SJCRH30 (cell line): ENCODE measurements at places on chromosomes 4 and X. TPM values are rescaled to one million over a fixed set of nuclear protein-coding genes. Genes with fewer than 3 reads are reported as not detected.

GRCh38 chrX:19991350-19991718, 473 bp upstream of the BCLAF3 start:
- no peak for DNase-seq

DNA sequence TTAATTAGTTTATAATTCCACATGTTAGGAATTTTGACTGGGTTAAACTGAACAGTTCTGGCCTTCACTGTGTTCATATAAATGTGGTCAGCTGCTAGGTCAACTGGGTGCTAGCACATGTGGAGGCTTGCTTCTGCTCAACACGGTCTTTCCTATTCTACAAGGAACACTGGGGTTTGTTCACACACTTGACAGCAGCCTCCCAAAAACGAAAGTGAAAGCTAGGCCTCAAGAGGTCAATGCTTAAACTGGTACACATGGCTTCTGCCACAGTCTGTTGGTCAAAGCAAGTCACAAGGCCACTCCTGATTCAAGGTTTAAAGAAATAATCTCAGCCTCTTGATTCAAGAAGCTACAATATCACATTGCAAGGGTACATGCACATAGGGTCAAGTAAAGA, 126.5 kb downstream of the QDPR start:
- DNase-seq, result peak; percentile 20

DNA sequence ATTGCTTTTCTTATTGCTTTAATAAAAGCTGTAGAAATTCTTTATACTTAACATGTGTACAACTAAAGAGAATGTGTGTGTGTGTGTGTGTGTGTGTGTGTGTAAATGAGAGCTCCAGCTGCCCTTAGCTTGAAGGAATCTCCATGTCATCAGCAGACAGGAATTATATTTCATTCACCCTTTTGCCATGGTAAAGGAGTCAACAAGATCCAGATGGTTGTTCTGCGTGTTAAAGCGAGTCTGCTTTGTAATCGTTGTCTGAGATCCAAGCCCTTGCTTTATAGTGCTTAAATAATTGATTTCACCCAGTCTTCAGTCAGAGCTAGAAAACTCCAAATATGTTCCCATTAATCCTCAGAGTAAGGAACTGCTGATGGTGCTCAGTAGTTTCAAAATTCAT, 285.5 kb downstream of the PDGFC start:
- peak; percentile 76 for DNase-seq

- DNase-seq, result no peak
Observed at GRCh38 chr4:80221161-80221560, 23.9 kb downstream of the PRDM8 start.

DNA sequence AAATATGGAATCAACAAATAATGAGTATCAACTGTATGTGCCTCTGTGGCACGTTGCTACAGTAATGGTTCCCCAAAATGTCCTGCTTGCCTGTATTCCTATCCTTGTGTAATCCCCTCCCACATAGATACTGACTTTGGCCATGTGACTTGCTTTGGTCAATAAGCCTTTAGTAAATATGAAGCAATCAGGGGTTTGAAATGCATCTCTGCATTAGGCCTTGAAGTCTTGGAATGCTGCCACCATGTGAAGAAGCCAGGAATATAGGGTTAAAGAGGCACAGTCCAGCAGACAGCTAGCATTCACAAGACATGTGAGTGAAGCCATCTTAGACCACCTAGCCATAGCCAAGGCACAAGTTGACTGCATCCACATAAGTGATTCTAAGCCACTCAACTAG, 190.9 kb downstream of the GABRB1 start:
- no peak for DNase-seq

DNA sequence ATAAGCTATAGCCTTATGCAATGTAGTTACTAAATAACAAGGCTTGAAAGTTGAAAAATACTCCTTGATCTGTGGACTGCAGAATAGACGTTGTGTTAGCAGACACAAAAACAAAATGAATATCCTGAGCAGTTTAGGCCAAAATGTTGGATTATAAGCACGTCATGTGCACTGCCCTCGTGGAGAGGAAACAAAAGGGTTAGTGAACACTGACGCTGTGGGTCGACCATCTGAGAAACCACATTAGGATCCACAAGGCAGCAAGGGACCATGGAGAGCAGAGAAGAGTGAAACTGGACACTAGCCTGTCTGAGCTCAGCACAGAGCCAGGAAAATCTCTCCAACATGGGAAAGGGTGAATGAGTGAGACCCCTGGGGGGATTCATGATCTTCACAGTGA, 145.3 kb downstream of the DTHD1 start:
- no peak for DNase-seq

GRCh38 chr4:155800685-155801343, 42.0 kb downstream of the GUCY1B1 start:
- no peak for DNase-seq

GRCh38 chr4:23083391-23083790, 390.7 kb downstream of the GBA3 start:
- DNase-seq, result no peak

DNA sequence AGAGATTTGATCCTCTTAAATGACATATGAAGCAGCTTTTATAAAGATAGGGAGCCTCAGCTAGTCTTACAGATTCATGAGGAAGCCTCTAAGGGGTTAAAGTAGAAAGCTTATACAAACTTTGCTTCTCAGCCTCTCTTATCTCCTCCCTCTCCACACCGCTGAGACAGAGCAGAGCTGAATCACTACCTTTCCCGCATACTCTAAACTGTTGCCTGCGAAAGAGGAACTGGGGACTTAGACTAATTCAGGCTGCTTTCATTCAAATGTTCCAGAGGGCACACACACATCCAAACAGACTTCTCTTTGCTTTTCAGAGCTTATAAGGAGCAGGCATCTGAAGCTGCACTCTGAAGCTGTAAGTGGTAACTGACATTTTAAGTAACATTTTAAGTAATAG, at the start of gene SERTM2:
SERTM2 (plus strand) TSS at position 169 of the 400 bp plus-strand sequence. CDS start 7,213 bp downstream, outside the sequence.
- no peak for DNase-seq

DNA sequence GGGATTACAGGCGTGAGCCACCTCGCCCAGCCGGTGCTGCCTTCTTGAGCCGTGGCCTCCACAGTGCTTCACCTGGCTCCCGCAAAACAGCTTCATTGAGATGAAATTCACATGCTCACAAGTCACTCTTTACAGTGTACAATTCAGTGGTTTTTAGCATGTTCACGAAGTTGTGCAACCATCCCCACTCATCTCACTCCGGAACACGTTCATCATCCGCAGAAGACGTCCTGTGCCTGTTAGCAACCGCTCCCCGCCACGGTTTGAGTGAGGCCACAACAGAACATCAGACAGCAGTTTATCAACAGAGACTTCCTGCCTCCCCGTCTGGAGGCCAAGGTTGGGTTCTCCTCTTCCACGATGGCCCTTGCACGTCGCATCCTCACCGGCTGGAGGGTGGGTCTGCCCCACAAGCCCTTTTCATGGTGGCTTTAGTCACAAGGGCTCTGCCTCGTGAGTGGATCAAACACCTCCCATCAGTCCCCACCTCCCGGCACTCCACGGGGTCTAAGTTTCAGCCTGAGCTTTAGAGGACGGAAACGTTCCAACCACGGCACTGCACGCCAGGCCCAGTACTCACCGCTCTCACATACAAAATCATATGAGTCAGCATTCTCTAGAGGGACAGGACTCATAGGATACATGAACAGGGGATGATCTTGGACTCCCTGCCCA, 29.6 kb upstream of the SPON2 start:
- no peak for DNase-seq

DNA sequence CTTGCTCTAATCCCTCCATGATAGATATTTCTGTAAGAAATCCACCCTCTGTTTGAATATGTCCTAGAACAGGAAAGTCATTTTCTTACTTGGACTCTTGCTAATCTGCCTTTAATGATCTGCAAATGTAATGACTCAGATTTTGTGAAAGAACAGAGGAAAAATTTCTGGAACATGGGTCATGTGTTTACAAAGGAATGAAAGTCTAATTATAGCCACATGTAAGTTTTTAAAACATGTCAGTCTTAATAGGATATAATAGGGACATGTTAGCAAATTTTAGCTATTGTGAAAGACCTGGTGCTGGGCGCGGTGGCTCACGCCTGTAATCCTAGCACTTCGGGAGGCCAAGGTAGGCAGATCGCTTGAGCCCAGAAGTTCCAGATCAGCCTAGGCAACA, 47.6 kb downstream of the GRK4 start:
- DNase-seq, result no peak

- DNase-seq, result no peak
Observed at GRCh38 chrX:13827298-13828090, 10.6 kb upstream of the GPM6B start.

GRCh38 chr4:94221916-94222315, 14.3 kb downstream of the SMARCAD1 start:
- no peak for DNase-seq

DNA sequence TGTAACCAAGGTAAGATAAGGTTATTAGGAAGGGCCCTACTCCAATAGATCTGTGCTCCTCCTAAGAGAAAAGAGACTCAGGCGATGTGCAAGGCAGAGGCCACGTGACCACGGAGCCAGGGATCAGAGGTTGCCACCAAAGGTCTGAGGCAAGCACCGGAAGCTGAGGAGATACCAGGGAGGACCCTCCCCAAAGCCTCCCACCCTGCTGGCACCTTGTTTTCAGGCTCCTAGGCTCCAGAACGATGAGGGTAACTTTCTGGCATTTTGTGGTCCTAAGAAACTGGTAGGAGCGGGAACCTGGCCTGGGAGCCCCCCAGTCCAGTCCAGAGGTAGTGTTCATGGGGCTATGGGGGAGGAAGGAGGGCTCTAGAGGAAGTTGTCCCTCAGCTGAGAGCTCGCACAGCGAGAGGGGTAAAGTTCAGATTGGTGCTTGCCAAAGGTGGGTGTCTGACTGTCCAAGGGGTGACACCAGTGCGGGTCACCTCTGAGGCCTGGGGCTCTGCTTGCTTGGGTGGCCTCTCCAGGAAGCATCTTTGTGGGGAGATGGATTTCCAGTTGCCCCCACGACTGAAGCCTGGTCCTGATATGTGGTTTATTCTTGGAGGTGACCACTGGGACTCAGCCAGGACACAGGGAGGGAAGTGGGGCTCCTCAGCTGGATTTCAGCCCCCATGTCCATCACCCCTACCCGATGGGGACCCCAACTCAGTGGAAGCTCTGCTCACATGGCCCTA, 7.5 kb upstream of the LETM1 start:
- no peak for DNase-seq

GRCh38 chrX:47358387-47359065, 11.9 kb upstream of the ZNF157 start:
- DNase-seq, result no peak

- DNase-seq, result no peak
Observed at GRCh38 chr4:1105662-1106061, 7.7 kb downstream of the RNF212 start.

GRCh38 chr4:107359208-107359607, 323.1 kb upstream of the DKK2 start:
- no peak for DNase-seq

Gene PFKFB1
- 0.14 TPM in 1 of 2 replicates, not detected in the other for total RNA-seq

Gene CXCL13
- total RNA-seq, result not detected in 2 replicates

Gene SLC2A9
- total RNA-seq, result 0.08 TPM in 1 of 2 replicates, not detected in the other

Gene NEXMIF
- total RNA-seq, result 0.02 TPM in 1 of 2 replicates, not detected in the other

Gene PRR27
- total RNA-seq, result not detected in 2 replicates

Gene EDA2R
- total RNA-seq, result 0.34 and 0.38 TPM in 2 replicates
